ENCODE measurements at places on chromosomes 2 and 18.

GRCh38 chr2:127104166-127104660, 2.7 kb downstream of the BIN1 start:
- no peak for DNase-seq

- DNase-seq = no peak
Measured at GRCh38 chr2:226130192-226130591, 669.4 kb downstream of the IRS1 start.

GRCh38 chr2:148726228-148726627, 81.7 kb downstream of the EPC2 start:
- no peak for DNase-seq

GRCh38 chr18:62788876-62789275, 73.5 kb downstream of the PHLPP1 start:
- no peak for DNase-seq

Data from stimulated activated naive CD4-positive, alpha-beta T cell treated with Interleukin-2 at 50 U/mL for 16 hours (primary cell).